ENCODE measurements at places on chromosomes 13 and 19.

- DNase-seq = no peak
Observed at GRCh38 chr13:42880056-42880605, 98.7 kb downstream of the FAM216B start.

GRCh38 chr13:45138282-45138681 lies 18.0 kb downstream of the GTF2F2 start:
- no peak for DNase-seq

DNA sequence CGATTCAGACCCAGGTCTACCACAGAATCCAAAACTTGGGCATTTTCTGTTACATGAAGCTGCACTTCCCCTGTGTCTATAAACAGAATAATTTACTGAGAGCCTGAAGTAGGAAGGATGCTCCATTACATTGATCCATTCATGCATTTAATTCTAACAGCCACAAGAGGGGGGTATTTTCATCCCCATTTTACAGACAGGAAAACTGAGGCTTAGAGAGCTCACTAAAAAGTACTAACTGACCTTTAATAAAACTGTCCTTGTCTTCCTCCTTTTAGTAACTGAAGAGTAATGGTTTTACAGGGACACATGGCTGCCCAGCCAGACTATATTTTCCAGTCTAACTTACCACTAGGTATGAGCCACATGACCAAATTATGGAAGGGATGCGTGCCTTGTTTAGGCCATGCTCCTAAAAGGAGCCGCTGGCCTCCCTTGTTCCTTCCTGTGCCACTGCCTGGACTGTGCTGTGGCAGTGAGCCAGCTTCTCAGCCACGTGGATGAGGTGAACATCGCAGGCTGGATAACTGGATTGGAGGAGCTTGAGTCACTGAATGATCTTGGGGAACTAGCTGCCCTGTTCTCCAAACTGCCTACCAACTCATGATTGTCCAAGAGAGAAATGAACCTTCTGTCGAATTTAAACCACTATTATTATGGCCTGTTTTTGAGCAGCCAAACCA lies 108.3 kb downstream of the DOCK9 start:
- no peak for DNase-seq

- no peak for DNase-seq
Observed at GRCh38 chr19:49727217-49728030, 35.7 kb downstream of the TSKS start.

DNA sequence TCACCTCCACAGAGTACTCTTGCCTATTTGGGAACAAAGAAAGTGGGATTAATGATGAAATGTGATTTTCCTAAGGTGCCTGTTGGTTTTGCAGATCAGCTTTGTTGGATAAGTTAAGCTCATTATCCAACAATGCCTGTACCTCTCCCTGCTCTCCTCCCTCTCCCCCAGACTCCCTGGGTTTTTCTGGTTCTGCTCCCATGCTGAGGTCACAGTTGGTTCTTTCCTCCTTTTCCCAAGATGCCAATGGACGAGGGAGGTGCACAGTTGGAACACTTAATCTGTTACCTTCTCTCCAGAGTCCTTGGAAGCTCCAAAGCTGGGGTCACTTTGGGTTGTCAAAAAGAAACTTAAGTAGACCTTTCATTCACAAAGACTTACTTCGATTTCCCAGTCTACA lies 1.6 kb downstream of the OXGR1 start:
- DNase-seq = no peak

DNA sequence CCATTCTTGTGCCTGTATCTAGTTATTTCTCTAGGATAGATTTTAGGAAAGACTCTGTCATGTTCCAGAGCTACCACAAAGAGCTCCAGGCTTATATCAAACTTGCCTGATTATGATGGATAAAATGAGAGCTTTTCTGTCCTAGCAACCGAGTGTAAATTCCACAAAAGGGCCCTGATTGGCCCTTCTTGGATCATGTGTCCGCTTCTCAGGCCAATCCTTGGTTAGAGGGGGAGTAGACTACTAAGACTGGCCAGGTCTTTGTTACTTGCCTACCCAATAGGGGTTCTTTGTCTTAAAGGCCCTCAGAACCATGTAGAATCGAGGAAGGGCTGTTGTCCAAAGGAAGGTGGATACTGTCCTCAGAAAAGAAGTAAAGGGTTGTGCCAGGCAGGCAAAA lies 2.4 kb downstream of the DHX34 start:
- no peak for DNase-seq

DNA sequence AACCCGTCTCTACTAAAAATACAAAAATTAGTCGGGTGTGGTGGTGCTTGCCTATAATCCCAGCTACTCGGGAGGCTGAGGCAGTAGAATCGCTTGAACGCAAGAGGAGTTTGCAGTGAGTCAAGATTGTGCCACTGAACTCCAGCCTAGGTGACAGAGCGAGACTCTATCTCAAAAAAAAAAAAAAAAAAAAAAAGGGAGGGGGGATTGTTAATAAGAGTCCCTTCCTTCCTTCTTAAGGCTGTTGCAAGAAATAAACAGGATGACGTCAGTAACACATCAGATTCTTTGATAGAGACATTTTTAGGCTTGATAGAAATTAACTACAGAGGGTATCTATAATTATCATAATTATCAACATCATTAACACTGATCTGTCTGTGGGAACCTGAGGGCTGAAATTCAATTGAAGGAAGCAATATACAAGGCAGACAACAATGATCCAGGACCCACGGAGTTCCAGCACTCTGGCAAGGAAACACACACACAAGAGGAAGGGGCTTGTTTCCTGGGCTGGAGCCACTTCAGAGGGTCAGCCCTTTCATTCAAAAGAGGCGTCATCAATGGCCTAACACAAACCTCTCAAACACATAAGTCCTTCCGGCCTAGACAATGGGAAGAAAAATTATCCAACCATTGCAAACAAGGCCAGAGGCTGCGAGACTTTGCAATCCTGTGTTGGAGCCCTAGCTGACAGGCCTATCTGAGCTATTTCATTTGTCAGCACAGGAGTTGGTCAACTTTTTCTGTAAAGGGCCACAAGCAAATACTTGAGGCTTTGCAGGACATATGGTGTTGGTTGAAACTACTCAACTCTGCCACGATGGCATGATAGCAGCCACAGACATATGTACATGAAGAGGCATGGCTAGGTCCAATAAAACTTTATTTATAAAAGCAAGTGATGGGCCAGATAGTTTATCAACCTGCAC lies 105.2 kb downstream of the INSR start:
- DNase-seq = no peak

DNA sequence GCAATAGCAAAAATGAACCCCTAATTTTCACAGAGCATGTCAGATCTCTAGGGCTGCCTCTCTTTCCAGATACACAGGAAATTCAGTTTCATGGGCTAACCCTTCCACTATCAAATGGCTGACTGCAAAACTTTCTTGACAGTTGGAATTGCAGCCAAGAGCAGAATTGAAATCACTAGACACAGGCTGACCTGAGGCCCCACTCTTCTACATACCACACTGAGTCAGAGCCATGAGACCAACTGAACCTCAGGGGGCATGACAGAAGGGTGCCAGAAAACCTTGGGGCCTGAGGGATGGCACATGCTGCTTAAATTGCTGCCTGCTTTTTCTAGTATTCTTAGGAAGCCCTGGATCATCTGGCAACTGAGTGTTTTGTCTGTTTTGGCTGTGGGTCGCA lies 1.7 kb upstream of the DLEU7 start:
- no peak for DNase-seq

DNA sequence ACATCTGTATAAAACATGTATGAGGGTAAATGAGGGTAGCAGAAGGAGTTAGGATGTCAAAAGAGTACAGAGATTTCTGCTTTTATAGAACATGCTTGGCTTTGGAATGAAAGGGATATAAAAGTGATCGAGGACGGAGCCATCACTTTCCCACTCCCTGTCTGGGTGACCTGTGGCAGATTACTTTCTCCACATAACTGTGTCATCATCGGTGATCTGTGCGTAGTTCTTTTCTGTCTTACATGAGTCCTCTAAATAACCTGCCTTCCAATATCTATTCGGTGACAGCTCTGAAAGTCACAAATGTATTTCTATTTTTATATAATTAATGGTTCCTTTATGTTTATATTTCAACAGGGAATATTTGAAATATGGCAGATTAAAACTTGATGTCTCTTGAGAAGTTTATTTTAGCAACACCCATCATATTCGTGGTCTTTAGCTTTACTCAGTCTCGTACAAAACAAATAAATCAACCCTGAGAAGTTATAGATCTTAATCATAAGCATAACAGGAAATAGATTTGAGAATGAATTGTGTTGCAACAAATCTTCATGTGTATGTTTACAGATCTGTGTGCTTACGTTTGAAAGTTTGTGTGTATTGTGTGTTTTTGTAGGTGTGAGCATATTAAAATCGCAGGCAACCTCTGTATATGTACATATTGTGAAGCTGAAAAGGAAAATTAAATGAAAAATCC lies 1094.3 kb downstream of the EFNB2 start:
- no peak for DNase-seq

DNA sequence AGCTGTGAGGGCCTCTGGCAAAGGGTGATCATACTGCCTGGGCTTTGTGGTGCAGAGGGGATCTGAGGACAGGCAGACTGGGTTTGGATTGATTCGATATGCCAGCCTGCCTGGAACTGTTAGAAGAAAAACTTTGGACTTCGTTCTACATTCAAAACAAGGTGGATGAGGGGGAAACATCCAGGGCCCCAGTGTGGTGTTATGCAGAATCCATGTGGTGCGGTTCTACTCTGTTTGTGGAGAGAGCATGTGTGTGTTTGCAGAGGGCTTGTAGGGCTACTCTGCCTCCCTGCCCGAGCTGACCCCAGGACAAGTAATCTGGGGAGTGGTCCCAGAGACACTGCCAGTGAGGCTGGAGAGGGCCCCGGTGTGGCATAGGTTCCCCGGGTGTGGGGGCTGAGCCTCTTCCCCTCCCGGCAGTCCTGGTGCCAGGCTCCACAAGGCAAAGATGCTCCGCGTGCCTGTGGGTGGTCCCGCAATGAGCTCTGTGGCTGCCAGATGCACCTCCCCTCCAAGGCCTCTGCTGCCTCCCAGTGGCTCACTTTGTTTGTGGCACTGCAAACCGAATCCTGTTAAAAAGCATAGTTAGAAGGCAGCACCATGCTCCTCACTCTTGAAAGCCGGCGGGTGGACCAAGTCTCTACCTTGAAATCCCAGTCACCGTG lies 22.3 kb upstream of the TFDP1 start:
- DNase-seq = no peak

- no peak for DNase-seq
Observed at GRCh38 chr13:50527188-50527587, 316.3 kb downstream of the DLEU7 start.

DNA sequence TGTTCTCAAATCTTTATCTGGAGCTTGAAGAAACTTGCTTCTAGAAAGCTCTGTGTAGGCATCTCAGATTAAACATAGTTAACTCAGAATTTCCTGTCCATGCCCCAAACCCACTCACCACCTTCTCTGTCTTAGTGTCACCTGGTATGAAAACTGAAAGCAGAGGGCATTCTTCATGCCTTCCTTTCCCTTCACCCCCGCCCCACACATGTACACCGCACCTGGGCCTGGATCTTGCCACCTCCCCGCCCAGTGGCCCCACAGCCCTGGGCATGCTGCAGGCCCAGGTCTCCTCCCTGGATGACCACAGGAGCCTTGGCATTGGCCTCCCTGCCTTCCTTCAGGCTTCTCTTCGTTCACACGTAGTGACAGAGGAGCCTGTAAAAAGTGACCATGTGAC lies 15.8 kb downstream of the CFAP97D2 start:
- no peak for DNase-seq

- DNase-seq = no peak
Observed at GRCh38 chr13:39037410-39037879, 444 bp downstream of the PROSER1 start.

DNA sequence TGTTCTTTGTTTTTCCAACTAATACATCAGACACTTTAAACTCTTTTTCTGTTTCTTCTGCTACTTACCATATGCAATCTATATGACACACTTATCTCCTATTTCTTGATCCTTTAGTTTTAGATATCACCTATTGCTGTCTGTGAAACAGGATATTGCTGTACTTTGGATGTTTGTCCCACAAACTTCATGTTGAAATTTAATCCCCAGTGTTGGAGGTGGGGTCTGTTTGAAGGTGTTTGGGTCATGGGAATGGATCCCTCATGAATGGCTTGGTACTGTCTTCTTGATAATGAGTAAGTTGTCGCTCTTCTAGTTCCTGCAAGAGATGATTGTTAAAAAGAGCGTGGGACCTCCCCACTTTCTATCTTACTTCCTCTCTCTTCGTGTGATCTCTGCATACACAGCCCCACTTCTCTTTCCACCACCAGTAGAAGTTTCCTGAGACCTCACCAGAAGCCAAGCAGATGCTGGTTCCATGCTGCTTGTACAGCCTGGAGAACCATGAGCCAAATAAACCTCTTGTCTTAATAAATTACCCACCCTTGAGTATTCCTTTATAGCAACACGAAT lies 244.2 kb downstream of the NHLRC3 start:
- DNase-seq = no peak

DNA sequence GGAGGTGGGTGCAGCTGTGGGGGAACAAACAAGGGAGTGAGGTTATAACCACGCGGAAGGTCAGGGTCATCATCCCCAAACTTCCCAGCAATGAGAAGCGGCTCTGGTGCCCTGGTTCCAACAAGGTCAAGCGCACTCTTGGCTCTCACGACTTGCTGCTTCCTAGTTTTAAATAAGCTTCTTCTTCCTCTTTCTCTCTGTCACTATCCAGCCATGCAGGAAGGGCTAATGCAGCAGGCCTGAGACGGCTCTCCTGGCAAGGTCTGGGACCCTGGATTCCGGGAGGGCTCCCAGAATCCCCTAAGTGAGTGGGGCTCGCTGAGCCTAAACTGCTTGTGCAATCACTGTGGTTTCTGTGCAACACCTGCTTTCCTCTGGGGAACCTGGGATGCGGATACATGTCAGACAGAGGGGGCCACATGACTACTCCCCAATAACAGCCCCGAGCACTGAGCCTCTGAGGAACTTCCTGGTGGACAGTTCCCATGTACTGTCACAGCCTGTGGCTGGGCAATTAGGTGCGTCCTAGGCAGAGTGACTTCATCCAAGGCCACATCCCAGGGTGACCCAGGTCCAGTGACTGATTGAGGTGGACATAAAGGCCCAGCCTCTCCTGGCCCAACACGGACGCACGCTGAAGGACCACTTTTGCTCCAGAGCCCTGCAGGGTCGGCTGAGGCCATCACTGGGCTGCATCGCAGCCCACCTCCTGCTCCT lies 24.2 kb downstream of the VRK3 start:
- no peak for DNase-seq

- DNase-seq = peak; percentile 29
Observed at GRCh38 chr19:52248241-52248640, 21.1 kb upstream of the ZNF766 start.

GRCh38 chr19:15913384-15913783 lies 15.5 kb upstream of the CYP4F2 start:
- DNase-seq = no peak

GRCh38 chr13:78680115-78680561 lies 21.2 kb upstream of the OBI1 start:
- DNase-seq = no peak

GRCh38 chr19:55552620-55553019 lies 7.3 kb upstream of the SBK3 start:
- no peak for DNase-seq

- DNase-seq = no peak
Observed at GRCh38 chr13:61406275-61406674, 9.4 kb downstream of the PCDH20 start.

- DNase-seq = peak; percentile 31
Observed at GRCh38 chr19:18023622-18024251, 15.8 kb downstream of the ARRDC2 start.

GRCh38 chr13:25037057-25037813 lies 58.7 kb upstream of the PABPC3 start:
- peak; percentile 11 for DNase-seq
